T-helper 2 cell treated with Interferon-gamma antibody and Interleukin-4, amounts not matched to agents 5 μg/mL and 100 μg/mL, for 36 hours (primary cell): ENCODE measurements at places on chromosomes 6 and 20.
A peak's percentile ranks its signal among the peaks of the same experiment; 100 is the strongest.

GRCh38 chr20:51412333-51412871, 130.1 kb downstream of the NFATC2 start:
- no peak for DNase-seq

DNA sequence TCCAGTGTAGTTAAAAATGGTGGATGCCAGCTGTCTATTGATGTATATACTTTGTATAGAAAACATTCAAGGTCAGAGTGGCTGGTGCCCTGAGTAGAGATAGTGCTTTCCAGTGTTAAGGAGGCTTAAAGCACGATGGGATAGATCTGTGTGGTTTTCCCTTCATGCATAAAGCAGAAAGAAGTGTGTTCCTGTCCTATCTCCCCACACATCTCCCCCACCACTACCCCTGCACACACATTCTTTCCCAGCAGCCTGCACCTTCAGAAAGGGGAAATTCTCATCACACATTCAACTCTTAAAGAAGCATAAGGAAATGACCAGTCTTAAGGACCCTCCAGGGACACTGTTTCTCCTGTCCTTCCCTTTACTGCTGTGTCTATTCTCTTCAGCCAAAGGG, 221.7 kb upstream of the TAB2 start:
- peak; percentile 68 for DNase-seq

GRCh38 chr6:96716221-96716620, 121.1 kb downstream of the GPR63 start:
- no peak for DNase-seq

DNA sequence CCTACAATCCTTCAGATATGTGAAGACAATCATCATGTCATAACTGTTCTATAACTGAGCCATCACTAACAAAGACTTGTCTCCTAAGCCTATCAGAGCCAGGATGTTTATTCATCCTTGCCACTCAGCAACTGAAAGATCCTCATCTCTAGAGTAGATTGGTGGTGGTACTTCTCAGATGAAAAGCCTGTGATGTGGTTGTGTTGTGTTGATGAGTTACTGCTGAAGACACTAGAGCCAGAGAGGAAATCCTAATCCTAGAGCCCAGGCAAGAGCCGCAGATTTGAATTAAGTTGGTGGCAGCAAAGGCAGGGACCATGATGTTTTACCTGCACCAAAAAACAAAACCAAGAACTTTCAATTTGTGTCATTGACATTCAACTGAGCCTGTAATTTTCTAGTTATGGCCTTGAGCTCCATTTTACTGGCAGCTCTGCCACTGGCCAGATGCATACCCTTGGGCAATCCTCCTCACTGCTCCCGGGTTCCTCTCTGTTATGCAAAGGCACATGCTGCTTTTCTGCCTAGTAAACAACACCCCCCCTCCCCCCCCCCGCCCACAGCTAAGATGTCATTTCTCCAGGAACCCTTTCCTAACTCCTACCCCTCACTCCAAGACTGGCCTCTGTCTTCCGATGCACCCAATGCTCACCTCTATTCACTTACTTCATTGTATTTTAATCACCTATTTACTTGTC, 50.2 kb upstream of the REV3L start:
- peak; percentile 68 for DNase-seq

DNA sequence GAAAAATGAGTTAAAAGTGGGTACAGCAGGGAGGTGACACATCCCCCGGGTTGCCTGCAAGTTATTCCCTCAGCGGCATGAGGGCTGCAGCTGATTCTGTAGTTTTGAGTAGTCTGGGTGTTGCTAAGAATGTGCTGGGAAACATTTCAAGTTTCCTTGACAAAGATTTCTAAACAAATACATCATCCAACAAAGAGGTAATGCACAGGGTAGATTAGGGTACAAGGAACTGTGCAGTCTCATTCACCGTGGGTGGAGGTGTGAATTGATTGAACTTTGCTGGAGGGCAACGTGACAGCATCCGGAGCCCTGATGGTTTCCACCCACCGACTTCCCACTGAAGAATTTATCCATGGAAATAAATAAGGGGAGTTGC, 21.8 kb downstream of the CASS4 start:
- no peak for DNase-seq

DNA sequence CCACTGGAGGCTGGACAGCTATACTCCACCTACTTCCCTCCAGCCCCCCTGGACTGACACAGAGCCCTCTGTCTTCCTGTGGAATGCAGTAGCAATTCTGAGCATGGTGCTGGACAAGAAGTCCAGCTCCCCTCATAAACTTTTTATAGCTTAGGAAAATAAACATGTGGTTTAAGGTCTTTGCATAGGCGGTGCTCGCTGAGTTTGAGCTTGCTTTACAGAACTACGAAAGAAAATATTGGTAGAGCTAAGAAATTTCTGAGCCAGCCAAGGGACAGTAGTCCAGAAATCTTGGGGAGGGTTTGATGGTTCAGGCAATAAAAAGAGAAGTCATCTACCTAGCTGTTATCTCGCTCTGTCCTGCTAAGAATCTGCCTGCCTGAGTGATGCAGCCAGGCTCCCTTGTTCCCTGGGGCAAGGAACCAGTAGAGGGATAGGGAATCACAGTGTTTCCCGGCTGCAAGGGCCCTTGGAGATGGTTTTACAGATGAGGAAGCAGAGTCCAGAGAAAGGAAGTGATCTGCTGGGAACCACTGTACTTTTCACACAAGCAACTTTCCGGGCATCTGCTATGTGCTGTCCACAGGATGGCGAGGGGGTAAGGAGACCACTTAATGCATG, 343.4 kb downstream of the CDC5L start:
- no peak for DNase-seq

GRCh38 chr6:140854318-140854717, 1278.4 kb upstream of the GJE1 start:
- DNase-seq = no peak

- peak; percentile 69 for DNase-seq
Observed at GRCh38 chr6:96907498-96907897, 9.8 kb upstream of the NDUFAF4 start.

- no peak for DNase-seq
Observed at GRCh38 chr6:1255636-1256365, 56.1 kb upstream of the FOXQ1 start.

DNA sequence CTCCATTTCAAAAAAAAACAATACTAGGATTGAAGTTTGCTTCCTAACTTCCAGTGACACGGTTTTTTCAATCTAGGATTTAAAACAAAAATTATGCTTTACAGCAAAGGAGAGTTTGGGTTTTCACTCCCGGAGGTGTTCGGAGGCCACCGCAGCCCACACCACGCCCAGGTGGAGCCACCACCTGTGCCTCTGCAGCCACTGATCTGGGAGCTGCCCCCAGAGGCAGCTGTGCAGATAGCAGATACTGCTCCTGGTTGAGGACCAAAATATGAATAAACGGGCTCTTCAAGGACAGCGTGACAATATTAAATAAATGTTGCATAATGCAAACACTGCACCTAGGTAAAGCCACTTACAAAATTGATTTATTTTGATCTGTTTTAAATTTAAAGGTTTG, 30.2 kb downstream of the DLL1 start:
- DNase-seq = no peak

DNA sequence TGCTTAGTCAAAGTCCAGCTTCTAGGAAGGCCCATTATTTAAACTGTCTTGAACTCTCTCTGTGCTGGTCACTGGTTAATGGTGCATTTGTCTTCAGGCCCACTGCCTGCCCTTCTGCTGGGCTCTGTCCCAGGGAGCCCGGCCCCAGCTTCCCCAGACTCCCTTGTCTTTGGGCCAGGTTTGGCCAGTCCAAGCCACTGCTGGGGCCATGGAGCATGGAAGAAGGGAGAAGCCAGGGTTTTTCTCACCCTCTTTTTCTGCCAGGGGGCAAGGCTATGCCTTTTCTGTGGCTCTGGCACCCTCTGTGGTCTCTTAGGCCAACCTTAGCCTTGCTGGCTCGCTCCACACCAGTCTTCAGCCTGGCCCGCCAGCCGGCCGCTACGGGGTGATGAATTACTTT, 390.0 kb upstream of the SULF2 start:
- DNase-seq = no peak

DNA sequence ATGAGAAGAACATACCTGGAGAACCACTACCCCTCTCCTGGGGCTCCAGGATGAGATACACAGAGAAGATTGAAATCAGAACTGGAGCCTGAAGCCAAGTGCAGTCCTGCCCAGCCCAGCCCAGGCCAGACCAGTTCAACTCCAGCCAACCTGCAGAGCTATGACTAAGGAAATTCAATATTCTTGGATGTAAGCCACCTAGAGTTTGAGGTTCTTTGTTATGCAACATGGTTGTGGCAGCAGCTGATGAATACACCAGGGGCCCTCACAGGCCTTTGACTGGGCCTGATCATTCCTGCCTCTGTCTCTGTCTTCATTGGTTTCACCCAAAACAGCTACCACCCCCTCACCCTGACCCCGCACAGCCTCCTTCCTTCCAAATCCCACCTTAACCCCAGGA, 167.8 kb downstream of the LRFN2 start:
- no peak for DNase-seq

GRCh38 chr6:139007428-139007827, 19.4 kb upstream of the REPS1 start:
- no peak for DNase-seq

- no peak for DNase-seq
Observed at GRCh38 chr20:18986895-18987580, 173.5 kb downstream of the SCP2D1 start.

GRCh38 chr6:37990762-37991525, 171.4 kb downstream of the ZFAND3 start:
- DNase-seq = no peak

GRCh38 chr6:6971369-6971768, 136.4 kb upstream of the RREB1 start:
- DNase-seq = no peak

DNA sequence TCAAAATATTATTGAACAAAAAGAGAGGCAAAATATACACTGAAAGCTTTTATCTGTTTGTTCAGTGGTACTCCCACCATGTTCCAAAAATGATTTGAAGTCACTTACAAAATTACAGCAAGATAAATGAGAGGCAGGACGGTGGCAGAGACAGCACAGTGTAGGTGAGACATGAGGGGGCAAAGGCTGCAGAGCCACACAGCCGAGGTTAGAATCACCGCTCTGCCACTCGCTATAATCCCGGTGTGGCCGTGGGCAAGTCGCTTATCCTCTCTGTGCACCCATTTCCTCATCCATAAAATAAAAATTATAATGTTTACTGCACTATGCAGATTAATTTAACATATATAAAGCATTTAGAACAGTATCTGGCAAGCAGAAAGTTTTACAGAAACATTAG, 140.1 kb upstream of the BEND6 start:
- DNase-seq = no peak

DNA sequence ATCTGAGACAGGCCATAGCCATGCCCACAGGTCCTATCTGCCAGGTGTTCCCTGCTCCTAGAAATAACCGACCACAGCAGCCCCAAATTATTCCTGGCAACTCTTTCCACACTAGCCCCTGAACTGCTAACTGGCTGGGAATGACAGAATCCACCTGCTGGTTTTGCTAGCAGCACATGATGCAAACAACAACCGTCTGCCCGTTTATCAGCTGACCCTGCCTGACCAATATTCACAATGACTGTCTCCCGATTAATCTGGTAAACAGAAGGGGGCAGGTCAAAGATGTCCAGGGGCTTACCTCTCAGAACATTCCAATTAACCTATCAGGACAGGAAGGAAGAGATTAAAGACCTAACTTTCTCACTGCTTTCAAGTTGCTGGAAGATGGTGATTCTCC, 101.5 kb downstream of the NRSN1 start:
- DNase-seq = no peak

GRCh38 chr20:34536798-34537394, 20.7 kb downstream of the DYNLRB1 start:
- DNase-seq = no peak

GRCh38 chr6:160798625-160799024, 96.6 kb downstream of the PLG start:
- no peak for DNase-seq

- DNase-seq = no peak
Observed at GRCh38 chr6:11744753-11745152, 33.9 kb downstream of the ADTRP start.

DNA sequence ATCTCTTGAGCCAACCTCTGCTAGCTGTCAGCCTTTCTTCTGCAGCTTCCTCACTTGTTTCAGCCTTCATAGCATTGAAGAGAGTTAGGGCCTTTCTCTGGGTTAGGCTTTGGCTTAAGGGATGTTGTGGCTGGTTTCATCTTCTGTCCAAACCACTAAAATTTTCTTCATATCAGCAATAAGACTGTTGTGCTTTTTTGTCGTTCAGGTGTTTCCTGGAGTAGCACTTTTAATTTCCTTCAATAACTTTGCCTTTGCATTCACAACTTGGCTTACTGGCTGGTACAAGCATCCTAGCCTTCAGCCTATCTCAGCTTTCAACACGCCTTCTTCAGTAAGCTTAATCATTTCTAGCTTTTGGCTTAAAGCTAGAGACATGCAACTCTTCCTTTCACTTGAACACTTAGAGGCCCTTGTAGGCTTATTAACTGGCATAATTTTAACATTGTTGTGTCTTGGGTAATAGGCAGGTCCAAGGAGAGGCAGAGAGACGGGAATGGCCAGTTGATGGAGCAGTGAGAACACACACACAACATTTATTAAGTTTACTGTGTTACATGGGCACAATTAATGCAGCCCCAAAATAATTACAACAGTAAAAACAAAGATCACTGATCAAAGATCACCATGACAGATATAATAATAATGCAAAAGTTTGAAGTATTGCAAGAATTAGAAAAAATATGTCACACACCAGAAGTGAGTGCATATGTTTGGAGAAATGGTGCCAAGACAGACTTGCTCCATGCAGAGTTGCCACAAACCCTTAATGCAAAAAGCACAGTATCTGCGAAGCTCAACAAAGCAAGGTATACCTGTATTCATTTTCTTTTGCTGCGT, 98.6 kb downstream of the HIVEP1 start:
- DNase-seq = no peak

DNA sequence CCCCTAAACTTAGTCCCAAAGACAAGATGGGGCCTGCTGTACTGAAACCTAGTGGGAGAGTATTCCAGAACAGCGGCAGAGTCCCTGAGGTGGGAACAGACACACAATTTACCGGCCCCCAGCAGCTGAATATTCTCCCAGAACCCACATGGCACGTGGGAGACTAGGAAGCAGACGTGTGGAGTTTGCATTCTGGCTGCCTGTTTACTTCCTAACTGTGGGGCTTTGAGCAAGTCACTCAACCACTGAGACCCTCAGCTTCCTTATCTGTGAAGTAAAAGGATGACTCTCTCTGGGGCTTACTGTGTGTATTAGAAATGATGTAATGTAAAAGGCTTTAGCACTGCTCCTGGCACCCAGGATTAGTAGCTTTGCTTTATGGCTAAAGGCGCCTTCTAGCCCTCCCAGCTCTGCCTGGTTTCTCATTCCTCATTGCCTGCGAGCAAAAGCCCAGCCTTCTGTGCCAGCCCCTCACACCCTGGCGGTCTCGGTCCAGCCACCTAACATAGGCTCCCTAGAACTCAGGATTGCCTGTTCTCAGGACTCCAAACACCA, 353.1 kb downstream of the CDC5L start:
- no peak for DNase-seq

DNA sequence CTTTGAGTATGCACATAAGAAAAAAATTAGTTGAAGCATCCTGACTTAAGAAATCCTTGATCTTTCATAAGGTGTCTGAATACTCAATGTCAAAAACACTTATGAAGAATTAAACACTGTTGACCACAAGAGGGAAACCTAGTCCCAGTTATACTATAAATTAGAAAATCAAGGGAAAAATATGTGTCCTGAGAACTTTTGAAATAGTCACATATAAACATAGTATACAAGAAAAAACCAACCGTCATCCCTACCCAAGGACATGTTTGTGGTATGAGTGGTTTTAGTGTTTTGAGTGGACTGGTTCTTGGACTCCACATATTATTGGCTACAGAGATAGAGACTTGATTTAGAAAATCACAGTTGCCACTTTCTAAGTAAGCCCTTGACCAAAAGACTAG, 7.6 kb upstream of the HLA-DRA start:
- DNase-seq = no peak
